ENCODE measurements at places on chromosomes 1 and 21. TPM values are rescaled to one million over a fixed set of nuclear protein-coding genes. Genes with fewer than 3 reads are reported as not detected.

- H3K36me3 ChIP-seq: no peaks in the 10 kb centered on the region
- H3K27me3 ChIP-seq: no peaks in the 10 kb centered on the region
- H3K4me3 ChIP-seq: no peak overlapping the region
Measured at GRCh38 chr1:3266870-3267549, 187.5 kb upstream of the ARHGEF16 start.

- H3K27ac ChIP-seq: no peak overlapping the region
- H3K36me3 ChIP-seq: no peaks in the 10 kb centered on the region
- H3K4me1 ChIP-seq: no peaks in the 10 kb centered on the region
- H3K27me3 ChIP-seq: no peaks in the 10 kb centered on the region
- no peak overlapping the region for H3K4me3 ChIP-seq
Measured at GRCh38 chr1:153359241-153359640, 1.6 kb downstream of the S100A9 start.

NOL9 gene
- total RNA-seq: 50.4 TPM

- no peak for DNase-seq
- H3K36me3 ChIP-seq: peaks cover 1% of the 10 kb centered on the region
- no peak overlapping the region for H3K27ac ChIP-seq
- H3K27me3 ChIP-seq: no peaks in the 10 kb centered on the region
- H3K4me1 ChIP-seq: peaks cover 9% of the 10 kb centered on the region
Measured at GRCh38 chr1:234613128-234613875, 3.3 kb upstream of the IRF2BP2 start.

DNA sequence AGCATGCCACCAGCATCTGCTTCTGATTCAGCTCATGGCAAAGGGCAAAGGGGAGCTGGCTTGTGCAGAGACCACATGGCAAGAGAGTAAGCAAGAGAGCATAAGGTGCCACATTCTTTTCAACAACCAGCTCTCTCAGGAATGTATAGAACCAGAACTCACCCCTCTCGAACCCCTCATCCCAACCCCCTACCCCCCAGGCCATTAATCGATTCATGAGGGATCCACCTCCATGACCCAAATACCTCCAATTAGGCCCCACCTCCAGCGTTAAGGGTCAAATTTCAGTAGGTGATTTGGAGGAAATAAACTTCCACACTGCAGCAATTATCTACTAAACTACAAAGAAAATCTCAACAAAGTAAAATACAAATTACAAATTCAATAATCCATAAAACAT is 32.2 kb upstream of the LRRC7 start:
- no peak overlapping the region for H3K4me3 ChIP-seq
- no peak overlapping the region for H3K27ac ChIP-seq
- peak; percentile 31 for DNase-seq
- H3K4me1 ChIP-seq: no peaks in the 10 kb centered on the region

- H3K27ac ChIP-seq: no peak overlapping the region
- H3K4me3 ChIP-seq: no peak overlapping the region
- no peaks in the 10 kb centered on the region for H3K36me3 ChIP-seq
- no peaks in the 10 kb centered on the region for H3K27me3 ChIP-seq
Measured at GRCh38 chr1:19564366-19564765, 79.0 kb upstream of the CAPZB start.

DNA sequence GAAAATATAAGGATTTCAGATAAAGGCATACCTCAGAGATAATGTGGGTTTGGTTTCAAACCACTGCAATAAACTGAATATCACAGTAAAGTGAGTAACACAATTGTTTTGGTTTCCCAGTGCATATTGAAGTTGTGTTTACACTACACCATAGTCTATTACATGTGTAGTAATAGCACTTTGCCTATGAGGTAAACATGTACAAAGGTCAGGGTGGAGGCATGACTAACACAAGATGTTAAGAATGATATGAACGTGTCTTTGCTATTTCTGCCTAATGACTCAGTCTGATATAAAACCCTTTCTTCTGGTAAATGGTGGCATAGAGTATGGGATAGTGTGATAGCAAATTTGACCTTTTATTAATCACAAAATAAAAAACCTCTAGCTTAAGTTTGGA is 621.5 kb upstream of the ADGRL2 start:
- no peaks in the 10 kb centered on the region for H3K4me1 ChIP-seq
- H3K4me3 ChIP-seq: no peak overlapping the region
- peaks cover 14% of the 10 kb centered on the region for H3K36me3 ChIP-seq

GRCh38 chr1:212752252-212752933 is 39.2 kb downstream of the NSL1 start:
- no peak overlapping the region for H3K4me3 ChIP-seq
- H3K4me1 ChIP-seq: peaks cover 4% of the 10 kb centered on the region
- H3K27ac ChIP-seq: no peak overlapping the region
- H3K36me3 ChIP-seq: 0 out of 2 replicates have a peak, but pooled peaks cover 6% of the 10 kb centered on the region

GRCh38 chr1:7089497-7089896 is 304.2 kb downstream of the CAMTA1 start:
- no peak overlapping the region for H3K4me3 ChIP-seq
- H3K36me3 ChIP-seq: no peaks in the 10 kb centered on the region
- no peak for DNase-seq
- no peaks in the 10 kb centered on the region for H3K27me3 ChIP-seq
- no peak overlapping the region for H3K27ac ChIP-seq
- no peaks in the 10 kb centered on the region for H3K4me1 ChIP-seq

GRCh38 chr1:64624808-64625207 is 120.1 kb upstream of the RAVER2 start:
- no peak for DNase-seq
- no peaks in the 10 kb centered on the region for H3K4me1 ChIP-seq
- no peak overlapping the region for H3K27ac ChIP-seq
- H3K27me3 ChIP-seq: no peaks in the 10 kb centered on the region

GRCh38 chr1:175725684-175726083 is 17.7 kb downstream of the TNR start:
- no peak overlapping the region for H3K4me3 ChIP-seq
- peak; percentile 47 for DNase-seq
- H3K4me1 ChIP-seq: no peaks in the 10 kb centered on the region
- no peak overlapping the region for H3K27ac ChIP-seq
- H3K36me3 ChIP-seq: no peaks in the 10 kb centered on the region

DNA sequence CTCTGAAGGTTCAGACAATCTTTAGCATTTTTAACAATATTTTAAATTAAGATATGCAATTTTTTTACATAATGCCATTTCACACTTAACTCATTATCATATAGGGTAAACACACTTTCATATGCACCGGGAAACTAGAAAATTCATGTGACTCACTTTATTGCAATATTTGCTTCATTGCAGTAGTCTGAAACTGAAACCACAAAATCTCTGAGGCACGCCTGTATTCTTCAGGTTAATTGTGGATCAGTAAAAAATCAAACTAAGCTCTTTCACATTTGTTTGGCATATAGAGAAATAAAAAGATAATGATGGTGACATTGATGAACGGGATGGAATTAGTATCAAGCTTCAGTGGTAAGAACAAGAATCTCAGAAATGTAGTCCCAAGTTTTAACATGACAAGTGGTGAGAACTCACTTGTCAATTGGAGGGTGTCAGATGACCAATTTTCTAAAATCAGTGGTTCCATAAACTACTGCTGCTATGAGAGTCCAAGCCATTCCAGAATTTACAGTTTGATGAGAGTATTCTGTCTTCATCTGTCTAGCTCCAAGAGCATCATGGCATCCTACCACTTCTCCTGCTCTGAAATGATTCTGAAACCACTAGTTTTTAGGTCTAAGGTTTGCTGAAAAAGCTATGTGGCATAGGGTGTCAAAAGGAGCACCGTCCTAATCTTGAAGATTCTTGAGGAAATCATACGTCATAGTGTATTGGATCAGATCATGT is 281.0 kb downstream of the PTPRC start:
- no peak overlapping the region for H3K4me3 ChIP-seq
- H3K27me3 ChIP-seq: no peaks in the 10 kb centered on the region
- no peak overlapping the region for H3K27ac ChIP-seq
- DNase-seq: no peak

- peak overlapping the region; percentile 81 for H3K4me3 ChIP-seq
- DNase-seq: no peak
- no peaks in the 10 kb centered on the region for H3K36me3 ChIP-seq
- no peaks in the 10 kb centered on the region for H3K4me1 ChIP-seq
- no peaks in the 10 kb centered on the region for H3K27me3 ChIP-seq
Measured at GRCh38 chr1:202958544-202959275, 598 bp upstream of the ADIPOR1 start.

DNA sequence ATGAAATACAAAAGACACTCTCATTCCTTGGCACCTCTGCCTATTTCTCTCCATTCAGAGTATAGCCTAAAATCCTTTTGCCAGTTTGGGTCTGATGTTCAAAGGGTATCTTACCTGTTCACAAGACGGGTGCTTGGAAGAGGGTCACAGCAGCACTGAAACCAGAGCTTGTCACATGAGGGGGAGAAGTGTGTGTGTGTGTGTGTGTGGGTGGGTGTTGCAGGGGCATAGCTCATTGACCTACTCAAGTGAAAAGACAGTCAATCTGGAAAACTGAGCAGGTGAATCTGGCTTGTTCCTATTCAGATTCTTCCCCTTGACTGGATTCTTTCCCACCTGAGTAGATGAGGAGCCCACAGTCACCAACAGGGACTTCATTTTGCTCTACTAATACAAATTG is 63.9 kb downstream of the KCTD3 start:
- no peaks in the 10 kb centered on the region for H3K4me1 ChIP-seq
- no peak for DNase-seq
- no peaks in the 10 kb centered on the region for H3K27me3 ChIP-seq

GRCh38 chr1:193753038-193753756 is 566.8 kb upstream of the B3GALT2 start:
- H3K4me1 ChIP-seq: no peaks in the 10 kb centered on the region
- H3K36me3 ChIP-seq: 0 out of 3 replicates have a peak, but pooled peaks cover 3% of the 10 kb centered on the region
- no peaks in the 10 kb centered on the region for H3K27me3 ChIP-seq
- no peak overlapping the region for H3K4me3 ChIP-seq
- no peak overlapping the region for H3K27ac ChIP-seq
- no peak for DNase-seq

DNA sequence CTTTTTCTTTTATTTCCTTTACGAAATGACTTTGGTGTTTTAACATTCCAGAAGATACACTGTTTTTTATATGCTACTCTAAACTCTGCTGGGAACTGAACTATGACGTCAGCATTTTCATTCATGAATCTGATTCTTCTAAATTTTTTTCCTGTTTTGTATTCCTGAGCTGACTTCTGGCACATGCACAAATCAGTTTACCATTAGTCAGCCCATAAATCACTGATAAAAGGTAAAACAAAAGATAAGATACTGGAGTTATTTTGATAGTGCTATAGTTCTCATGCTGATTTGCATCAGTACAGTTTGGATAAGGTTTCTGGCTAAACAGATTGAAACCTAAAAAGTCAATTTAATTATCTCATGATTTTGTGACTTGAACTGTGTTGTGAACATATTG is 10.4 kb downstream of the CAMTA1 start:
- peaks cover 20% of the 10 kb centered on the region for H3K36me3 ChIP-seq
- no peaks in the 10 kb centered on the region for H3K27me3 ChIP-seq
- H3K4me3 ChIP-seq: no peak overlapping the region
- H3K27ac ChIP-seq: no peak overlapping the region

S100A7 gene
- total RNA-seq: not detected

DNA sequence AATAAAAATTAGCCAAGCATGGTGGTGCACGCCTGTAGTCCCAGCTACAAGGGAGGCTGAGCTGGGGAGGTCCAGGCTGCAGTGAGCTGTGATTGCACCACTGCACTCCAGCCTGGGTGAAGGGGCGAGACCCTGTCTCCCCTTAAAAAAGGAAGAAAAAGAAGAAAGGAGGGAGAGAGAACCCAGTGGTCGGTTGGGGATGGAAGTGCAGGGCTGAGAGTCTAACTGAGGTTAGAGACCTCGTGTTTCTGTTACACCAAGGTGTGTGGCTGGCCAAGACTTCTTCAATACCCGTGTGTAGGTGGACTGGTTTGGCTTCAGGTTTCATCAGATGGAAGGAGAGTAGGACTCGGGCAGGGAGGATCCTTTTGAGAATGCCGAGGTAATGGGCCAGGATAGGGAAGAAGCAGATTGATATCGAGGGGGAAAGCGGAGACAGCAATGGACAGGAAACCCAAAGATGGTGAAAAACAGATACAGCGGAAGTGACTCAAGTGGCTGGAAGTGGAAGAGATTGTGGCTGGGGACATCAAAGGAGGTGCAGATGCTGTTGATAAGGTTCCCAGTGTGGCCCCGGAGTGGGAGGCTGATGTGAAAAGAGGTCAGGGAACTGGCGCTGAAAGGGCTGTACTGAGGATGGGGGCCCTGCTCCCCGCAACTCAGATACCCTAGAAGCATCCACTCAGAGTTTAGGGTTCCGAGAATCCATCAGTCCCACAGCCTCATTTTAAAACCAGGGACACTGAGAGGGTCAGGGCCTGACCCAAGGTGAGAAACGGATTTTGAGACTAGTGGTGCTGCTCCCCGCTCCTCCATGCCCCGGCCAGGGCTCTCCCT is 681 bp upstream of the UBXN10 start:
- no peak for DNase-seq
- H3K4me1 ChIP-seq: 0 out of 2 replicates have a peak, but pooled peaks cover 3% of the 10 kb centered on the region
- H3K27ac ChIP-seq: no peak overlapping the region
- H3K27me3 ChIP-seq: no peaks in the 10 kb centered on the region

DNA sequence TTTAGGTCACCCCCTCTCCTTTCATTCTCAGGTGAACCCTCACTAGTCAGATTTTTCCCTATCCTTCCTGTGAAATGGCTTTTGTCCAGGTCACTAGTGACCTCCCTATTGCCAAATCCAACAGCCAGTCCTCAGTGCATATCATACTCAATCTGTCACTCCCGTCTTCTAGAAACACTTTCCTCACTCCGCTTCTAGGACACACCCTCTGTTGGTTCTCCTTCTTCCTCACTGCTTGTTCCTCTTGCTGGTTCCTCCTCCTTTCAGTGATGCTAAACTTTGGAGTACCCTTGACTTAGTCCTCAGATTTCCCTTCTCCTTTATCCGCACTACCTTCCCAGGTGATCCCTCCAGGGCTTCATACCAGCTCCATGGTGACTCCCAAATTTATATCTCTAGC is 94.3 kb downstream of the RNF220 start:
- DNase-seq: no peak
- no peak overlapping the region for H3K4me3 ChIP-seq
- H3K27me3 ChIP-seq: peaks cover 6% of the 10 kb centered on the region
- H3K36me3 ChIP-seq: no peaks in the 10 kb centered on the region

All from H9 (cell line).